Fibroblast of the conjunctiva (primary cell): ENCODE measurements at places on chromosomes 5 and 9.

DNA sequence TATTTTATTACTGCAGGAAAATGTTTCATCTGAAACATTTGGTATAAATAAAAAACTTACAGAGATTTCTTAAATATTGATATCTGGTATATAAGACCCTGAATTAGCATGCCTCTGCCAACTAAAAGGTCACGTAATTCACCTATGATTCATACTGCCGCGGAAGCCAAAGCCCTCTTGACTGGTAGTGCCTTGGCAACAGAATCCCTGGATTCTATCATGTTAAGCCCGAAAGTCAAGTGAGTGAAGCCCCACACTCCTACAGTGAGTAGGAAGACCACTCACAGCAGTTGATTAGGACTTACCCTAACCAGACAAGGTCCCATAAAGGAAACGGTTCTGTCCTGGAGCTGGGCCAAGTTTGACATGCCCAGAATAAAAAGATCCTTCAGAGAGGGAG is 175.6 kb upstream of the NREP start:
- DNase-seq = no peak

DNA sequence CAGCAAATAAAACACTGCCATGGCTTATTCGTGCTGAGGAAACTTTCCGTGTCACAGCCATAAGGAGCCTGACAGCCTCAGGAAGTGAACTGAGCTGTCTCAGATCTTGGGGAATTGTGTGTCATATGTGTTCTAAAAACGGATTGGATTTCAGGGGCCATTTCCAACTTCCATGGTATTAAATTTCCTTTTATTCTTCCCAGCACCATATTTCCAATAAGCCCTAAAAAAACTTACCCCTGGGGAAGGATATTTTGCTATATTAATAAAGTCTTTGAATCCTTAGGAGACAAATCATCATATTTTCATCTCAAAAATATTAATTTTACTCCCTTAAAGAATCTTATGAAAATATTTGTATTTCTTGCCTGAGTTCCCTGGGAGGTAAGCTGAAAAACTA is 93.9 kb downstream of the LHFPL2 start:
- no peak for DNase-seq

DNA sequence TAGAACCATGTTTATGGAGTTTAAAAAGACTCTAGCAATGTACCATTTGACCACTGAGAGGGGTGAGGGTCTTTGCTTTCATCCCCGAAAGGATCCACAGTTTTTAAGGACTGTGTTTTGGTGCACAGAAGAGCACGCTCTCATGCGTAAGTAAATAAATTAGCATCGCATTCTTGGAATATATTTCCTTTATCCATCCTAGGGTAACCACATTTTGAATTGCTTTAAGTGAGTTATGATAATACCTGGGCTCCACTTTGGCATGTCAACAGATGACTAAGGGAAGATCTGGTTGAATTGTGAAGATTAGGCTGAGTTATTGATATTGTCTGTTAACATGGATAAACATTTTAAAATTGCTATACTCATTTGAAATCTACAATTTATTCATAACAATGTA is 89.4 kb upstream of the EDIL3 start:
- no peak for DNase-seq

DNA sequence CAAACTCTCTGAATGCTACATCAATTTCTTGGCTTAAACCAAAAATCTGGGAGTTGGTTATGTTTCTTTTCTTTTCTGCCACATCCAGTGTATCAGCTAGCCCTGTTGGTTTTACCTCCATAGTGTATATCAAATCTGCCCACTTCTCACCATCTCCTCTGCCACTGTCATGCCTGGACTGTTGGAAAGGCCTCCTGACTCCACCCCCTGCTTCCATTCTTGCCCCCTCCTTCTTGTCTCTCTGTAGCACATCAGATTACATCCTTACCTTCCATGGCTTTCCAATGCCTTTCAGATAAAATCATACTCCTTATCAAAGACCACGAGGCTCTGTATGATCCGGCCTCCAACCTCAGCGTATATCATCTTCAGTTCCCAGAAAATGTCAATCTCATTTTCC is 35.4 kb downstream of the STXBP1 start:
- no peak for DNase-seq

DNA sequence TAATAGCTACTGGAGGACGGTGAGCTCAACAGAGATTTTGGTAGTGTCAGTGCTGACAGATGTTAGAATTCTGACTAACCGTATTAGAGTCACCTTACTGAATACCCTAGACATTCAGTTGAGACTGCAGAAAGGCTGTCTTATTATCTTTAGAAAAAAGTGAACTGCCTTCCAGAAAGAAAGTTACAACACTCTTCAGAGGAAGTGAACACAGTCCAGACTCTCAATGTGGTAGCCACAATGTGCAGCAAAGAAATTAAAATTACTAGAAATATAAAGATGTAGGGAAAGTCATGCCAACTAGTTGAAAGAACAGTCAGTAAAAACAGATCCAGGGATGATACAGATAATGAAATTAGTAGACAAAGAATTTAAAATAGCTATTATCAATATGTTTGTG is 47.1 kb upstream of the COL15A1 start:
- no peak for DNase-seq

- no peak for DNase-seq
These were observed 572 bp downstream of the CDK5RAP2 start for GRCh38 chr9:120579139-120580050.

GRCh38 chr9:120694559-120694958 is 19.7 kb downstream of the MEGF9 start:
- no peak for DNase-seq

GRCh38 chr9:93061260-93061751 is 2.8 kb downstream of the SUSD3 start:
- no peak for DNase-seq

- DNase-seq = no peak
These were observed 22.6 kb downstream of the PRRC2B start for GRCh38 chr9:131416509-131416908.

GRCh38 chr5:113115061-113115460 is 138.5 kb downstream of the DCP2 start:
- DNase-seq = no peak

- no peak for DNase-seq
These were observed 36.8 kb upstream of the UNC5A start for GRCh38 chr5:176773408-176774035.
